Stimulated activated CD4-positive, alpha-beta T cell treated with anti-CD3 and anti-CD28 coated beads, Interleukin-1b, Interleukin-23, amount 100 ng/mL, for 1 hour (primary cell): ENCODE measurements at places on chromosomes 5 and 9.

- no peak for DNase-seq
These were observed 6.9 kb downstream of the YTHDC2 start for GRCh38 chr5:113520429-113520828.

DNA sequence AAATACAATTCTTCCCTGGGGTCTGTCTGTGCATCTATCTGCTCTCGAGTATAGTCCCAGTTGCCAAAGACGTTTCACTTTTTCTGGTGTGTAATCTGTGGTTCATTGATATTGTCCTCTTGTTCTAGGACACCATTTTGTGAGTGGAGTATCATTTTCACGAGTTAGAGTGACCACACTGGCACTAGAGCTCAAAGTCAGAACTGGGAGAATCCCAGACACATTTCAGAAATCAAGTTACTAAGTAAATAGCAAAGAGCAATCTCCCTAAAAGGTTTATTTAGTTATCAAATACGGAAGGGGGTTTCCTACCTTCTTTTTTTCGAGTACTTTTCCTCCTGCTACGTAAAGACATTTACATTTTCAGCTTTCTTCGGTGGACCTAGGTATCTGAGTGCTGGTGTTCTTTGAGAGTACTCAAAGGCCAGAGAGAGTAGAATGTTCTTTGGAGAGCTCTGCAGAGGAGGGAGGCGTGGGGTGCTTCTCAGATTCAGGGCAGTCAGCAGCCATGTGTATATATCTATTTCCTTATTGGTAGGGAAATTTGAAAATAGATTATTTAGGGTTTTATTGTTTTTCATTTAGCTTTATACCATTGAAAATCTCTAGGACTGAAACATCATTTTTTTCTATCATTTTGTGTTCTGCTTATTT lies 8.9 kb upstream of the HSPA9 start:
- DNase-seq: no peak

GRCh38 chr9:37925786-37926736 lies 22.1 kb upstream of the SLC25A51 start:
- no peak for DNase-seq

DNA sequence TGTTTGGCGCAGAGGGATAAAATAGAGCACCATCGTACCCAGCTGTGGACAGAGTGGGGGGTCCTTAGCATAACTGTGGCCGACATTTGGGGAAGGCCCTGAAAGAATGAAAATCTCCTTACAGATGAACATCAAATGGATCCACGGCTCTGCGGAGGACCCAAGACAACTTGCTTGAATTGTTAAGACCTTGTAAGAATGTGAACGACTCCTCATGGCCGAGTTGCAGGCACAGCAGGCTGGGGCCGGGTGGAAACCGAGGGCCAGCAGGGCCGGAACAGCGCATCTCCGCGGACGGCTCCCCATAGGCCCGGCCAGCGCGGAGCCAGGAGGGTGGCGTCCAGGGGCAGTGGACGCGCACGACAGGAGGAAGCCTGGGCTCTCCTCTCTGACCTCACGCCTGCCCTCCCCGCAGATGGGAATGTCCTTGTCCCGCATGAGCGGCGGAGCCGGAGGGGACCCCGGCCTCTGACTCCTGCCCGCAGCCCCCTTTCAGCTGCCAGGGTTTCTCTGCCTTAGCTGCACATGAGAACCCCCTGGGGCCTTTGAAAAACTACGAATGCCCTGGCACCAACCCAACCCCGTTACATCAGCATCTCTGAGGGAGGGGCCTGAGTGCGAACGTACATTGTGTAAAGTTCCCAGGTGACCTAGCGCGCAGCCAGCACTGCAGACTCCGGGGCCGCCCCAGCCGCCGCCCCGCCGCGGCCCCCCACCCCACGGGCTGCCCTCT lies 36.2 kb upstream of the PTCH1 start:
- DNase-seq: no peak

GRCh38 chr5:56471707-56472106 lies 238.6 kb upstream of the ANKRD55 start:
- no peak for DNase-seq

DNA sequence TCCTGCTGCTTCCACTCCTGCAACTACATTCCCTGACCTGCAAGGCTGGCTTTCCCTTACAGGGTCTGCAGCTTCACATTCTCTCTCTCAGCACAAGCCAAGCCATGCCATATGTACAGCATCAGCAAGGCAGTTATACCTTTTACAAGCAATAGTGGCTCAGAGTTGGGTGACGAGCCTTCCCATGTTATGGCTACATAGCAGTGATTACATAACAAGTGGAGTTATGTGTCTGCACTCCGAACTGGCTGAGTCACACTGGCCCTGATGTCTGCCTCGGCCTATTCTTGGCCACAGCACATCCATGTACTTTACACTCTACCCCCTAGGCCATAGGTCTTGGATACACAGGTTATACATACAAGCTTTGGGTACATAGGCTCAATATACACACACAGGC lies 52.0 kb upstream of the SNCAIP start:
- DNase-seq: no peak

GRCh38 chr5:148979083-148979723 lies 83.7 kb downstream of the SH3TC2 start:
- no peak for DNase-seq

DNA sequence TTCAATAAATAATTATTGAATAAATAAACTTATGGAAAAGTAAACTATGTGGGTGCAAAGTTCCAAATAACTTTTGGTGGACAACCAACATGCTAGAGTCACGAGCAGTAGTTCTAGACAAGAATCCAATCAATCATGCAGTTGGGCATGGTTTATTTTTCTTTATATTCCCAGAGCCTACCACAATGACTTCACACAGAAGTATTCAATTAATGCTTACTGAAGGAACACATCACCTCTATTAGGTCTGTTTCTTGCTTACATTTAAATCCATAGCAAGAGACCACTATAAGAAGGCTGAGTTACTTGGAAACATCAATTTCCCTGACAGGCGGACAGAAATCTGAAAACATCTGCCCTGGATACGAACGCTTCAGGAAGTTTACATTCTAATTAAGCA lies 214.2 kb downstream of the TMEM232 start:
- DNase-seq: no peak

DNA sequence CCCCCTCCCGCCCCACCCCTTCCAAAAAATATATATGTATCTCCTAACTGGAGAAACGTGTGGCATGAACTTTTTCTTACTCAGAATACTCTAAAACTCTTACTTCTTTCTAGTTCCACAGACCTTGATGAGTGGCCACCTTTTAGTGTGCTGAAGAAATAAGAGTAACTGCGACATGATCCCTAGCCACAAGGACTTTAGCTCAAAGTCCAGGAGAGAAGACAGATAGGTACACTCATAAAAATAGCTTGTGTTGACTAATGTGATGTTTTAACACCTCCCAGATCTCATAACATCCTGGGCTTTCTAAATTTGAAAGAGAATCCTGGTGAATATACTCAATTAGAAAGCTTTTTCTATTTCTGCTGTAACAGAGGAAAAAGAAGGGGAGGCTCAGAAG lies 1005.0 kb upstream of the DMAC1 start:
- no peak for DNase-seq

GRCh38 chr9:7119612-7120011 lies 361.8 kb downstream of the KDM4C start:
- DNase-seq: no peak

GRCh38 chr5:158538506-158539074 lies 561.1 kb downstream of the EBF1 start:
- DNase-seq: no peak

DNA sequence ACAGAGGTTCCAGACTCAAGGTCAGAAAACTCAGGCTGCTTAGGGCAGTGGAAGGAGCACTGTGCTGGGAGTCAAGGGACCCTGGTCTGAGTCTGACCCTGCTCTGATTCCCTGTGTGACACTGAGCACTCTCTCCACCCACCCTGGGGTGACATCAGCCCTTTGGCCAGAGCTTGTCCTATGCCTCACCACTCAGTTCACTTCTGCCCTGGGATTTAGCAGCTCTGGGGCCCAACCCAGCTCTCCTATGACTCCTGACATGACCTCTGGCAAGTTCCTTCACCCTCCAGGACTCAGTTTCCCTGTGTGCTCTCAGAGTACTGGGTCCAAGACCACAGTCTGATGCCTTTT lies 63.9 kb downstream of the FAM114A2 start:
- no peak for DNase-seq
